Progenitor cell of endocrine pancreas (in vitro differentiated cells): ENCODE measurements at places on chromosomes 7 and 10. TPM values are rescaled to one million over a fixed set of nuclear protein-coding genes. Genes with fewer than 3 reads are reported as not detected.

DNA sequence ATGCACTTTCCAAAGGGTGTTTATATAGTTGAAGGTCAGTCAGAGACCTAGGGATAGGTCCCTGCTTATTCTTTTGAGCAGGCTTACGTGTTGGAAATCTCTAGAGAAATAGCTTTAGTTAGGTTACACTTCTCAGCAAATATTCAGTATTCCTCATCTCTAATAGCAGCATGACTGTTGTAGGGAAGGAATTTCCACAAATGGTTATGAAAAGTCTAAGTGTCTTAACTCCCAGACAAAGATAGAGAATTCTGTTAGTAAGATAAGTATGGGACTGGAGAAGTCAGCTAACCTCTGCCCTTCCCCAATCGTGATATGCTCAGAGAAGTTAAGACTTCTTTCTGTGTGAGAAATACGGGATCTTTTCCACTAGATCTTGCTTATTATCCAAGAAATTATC lies 16.5 kb downstream of the SGPL1 start:
- DNase-seq = no peak

CPA4 gene
- 4.9 and 5.1 TPM in 2 replicates for total RNA-seq

CRHR2 gene
- not detected in 2 replicates for total RNA-seq

GRCh38 chr7:17422966-17423365 lies 124.5 kb downstream of the AHR start:
- no peak for DNase-seq

PBLD gene
- total RNA-seq = 9.6 and 11.1 TPM in 2 replicates
